A549 treated with CpdA at 1 μM for 4 hours (cell line): ENCODE measurements at places on chromosomes 4 and X. TPM values are rescaled to one million over a fixed set of nuclear protein-coding genes. Genes with fewer than 3 reads are reported as not detected.

The KLB gene
- 0.07 to 0.13 TPM (median 0.09 TPM) in 5 replicates for total RNA-seq

The BANK1 gene
- 0.58 to 1.1 TPM (median 0.80 TPM) in 5 replicates for total RNA-seq

The C4orf54 gene
- not detected in 5 replicates for total RNA-seq

The GPC3 gene
- 0.16 TPM in 1 of 5 replicates, not detected in the others for total RNA-seq

The FTHL17 gene
- total RNA-seq: not detected in 5 replicates

The TXK gene
- total RNA-seq: 0.14 to 0.34 TPM (median 0.16 TPM) in 5 replicates

The MAGEB2 gene
- total RNA-seq: not detected in 5 replicates

The ADRA2C gene
- total RNA-seq: 5.3 to 11.7 TPM (median 10.4 TPM) in 5 replicates

The XAGE1A gene
- total RNA-seq: 9.8 to 33.2 TPM (median 25.3 TPM) in 4 of 5 replicates, not detected in the other

The SPIN4 gene
- 4.5 to 7.2 TPM (median 5.4 TPM) in 5 replicates for total RNA-seq

The ASB12 gene
- 0.03 TPM in 1 of 5 replicates, not detected in the others for total RNA-seq

The CCDC149 gene
- 1.8 to 2.6 TPM (median 2.2 TPM) in 5 replicates for total RNA-seq

The CHRDL1 gene
- not detected in 5 replicates for total RNA-seq

The TBX22 gene
- total RNA-seq: not detected in 5 replicates

The CSAG1 gene
- 0.18 to 0.37 TPM (median 0.27 TPM) in 4 of 5 replicates, not detected in the other for total RNA-seq

The TMPRSS11A gene
- not detected in 5 replicates for total RNA-seq

The MXD4 gene
- 11.4 to 20.7 TPM (median 17.6 TPM) in 5 replicates for total RNA-seq

The CLDN22 gene
- not detected in 5 replicates for total RNA-seq

The ZCCHC12 gene
- 0.09 to 0.28 TPM (median 0.21 TPM) in 5 replicates for total RNA-seq

The P2RY4 gene
- 0.03 TPM in 1 of 5 replicates, not detected in the others for total RNA-seq

The XAGE2 gene
- not detected in 5 replicates for total RNA-seq

The TCP11X2 gene
- total RNA-seq: not detected in 5 replicates

The SLC49A3 gene
- total RNA-seq: 0.10 to 0.42 TPM (median 0.20 TPM) in 5 replicates

The STBD1 gene
- 5.7 to 7.3 TPM (median 6.6 TPM) in 5 replicates for total RNA-seq

The LINC00632 gene
- total RNA-seq: 2.3 to 3.1 TPM (median 2.9 TPM) in 5 replicates

The GABRE gene
- total RNA-seq: 21.5 to 29.3 TPM (median 26.0 TPM) in 5 replicates

The FREM3 gene
- not detected in 5 replicates for total RNA-seq
